Dorsolateral prefrontal cortex (tissue), 122 donors: ENCODE measurements at places on chromosomes 7 and 10. TPM values are rescaled to one million over a fixed set of nuclear protein-coding genes. Genes with fewer than 3 reads are reported as not detected.
A peak's percentile ranks its signal among the peaks of the same experiment; 100 is the strongest.

- DNase-seq = no peak
Measured at GRCh38 chr10:80737209-80737608, 199.5 kb downstream of the SH2D4B start.

GRCh38 chr10:113080061-113080924 lies 130.2 kb downstream of the TCF7L2 start:
- no peak for DNase-seq

Gene GALNT17
- total RNA-seq = 98.5 TPM

Gene USP6NL
- 12.1 TPM for total RNA-seq

DNA sequence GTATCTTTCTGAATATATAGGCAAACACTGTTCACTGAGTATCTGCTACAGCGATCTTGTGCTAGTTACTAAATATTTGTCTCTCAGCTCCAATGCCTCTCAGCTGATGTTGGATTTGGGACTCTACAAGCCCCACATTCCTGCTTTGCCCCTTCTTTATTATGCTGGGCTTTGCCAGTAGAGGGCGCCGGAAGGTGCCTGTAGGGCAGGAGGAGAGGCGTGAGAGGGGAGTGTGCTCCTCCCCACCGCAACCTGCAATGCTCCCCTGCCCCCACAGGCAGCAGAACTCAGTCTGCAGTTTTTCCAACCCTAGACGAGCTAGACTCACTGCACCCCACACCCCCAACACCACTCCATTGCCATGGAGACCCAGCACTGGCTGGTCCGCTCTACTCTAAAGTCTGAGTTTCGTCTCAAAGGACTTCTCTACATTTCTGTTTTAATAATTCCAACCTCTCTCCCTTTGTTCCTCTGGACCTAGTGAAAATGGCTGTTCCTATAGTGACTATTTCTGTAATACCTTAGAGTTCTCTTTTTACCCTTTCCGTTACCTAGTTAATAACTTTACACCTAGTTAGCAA lies 337.6 kb downstream of the CCSER2 start:
- no peak for DNase-seq

GRCh38 chr10:22435650-22436049 lies 90.4 kb downstream of the SPAG6 start:
- DNase-seq = no peak

Gene SLC29A4
- total RNA-seq = 31.9 TPM

DNA sequence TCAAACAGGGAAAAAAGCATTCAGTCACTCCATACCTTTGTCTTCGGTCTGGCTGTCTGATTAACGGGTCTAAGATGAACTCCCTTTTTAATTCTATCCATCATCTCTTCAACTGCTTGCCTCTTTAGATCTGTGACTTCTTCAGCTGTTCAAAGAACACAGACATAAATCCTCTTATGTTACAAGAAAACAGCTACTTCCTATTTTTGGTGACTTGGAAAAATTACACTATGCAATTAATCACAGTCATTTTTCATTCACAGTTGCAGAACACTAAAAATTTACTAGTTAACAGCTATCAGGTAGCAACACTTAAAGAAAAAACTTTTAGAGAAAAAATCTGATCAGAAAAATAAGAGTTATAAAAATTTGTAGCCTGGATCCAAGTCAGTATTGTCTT lies 66.0 kb downstream of the ENO4 start:
- no peak for DNase-seq

Gene RPA3
- total RNA-seq = 35.7 TPM

DNA sequence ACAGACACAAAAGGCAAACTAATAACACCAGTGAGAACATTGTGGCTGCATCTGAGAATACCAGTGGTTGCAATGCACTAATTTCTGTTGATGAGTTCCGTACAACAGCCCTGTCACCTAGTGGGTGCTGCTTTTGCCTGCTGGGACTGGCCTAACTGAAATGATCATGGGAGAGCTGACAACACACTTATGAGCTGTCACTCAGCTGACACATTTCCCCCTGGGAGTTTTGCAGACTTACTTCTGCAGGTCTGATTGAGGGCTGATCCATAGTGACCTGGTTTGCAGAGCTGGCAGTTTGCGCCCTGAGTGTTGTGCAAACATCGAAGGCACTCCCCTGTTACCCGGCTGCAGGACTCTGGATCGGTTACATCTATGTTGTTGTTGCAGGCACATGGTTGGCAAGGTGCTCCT lies 60.6 kb upstream of the LAMB1 start:
- no peak for DNase-seq

GRCh38 chr7:150481186-150481920 lies 30.9 kb downstream of the GIMAP8 start:
- DNase-seq = no peak

Gene MSRB2
- 27.4 TPM for total RNA-seq

Gene NRAP
- 0.13 TPM for total RNA-seq

Gene GCK
- total RNA-seq = 3.5 TPM

- DNase-seq = no peak
Measured at GRCh38 chr7:122544463-122544862, 154.5 kb downstream of the RNF133 start.

DNA sequence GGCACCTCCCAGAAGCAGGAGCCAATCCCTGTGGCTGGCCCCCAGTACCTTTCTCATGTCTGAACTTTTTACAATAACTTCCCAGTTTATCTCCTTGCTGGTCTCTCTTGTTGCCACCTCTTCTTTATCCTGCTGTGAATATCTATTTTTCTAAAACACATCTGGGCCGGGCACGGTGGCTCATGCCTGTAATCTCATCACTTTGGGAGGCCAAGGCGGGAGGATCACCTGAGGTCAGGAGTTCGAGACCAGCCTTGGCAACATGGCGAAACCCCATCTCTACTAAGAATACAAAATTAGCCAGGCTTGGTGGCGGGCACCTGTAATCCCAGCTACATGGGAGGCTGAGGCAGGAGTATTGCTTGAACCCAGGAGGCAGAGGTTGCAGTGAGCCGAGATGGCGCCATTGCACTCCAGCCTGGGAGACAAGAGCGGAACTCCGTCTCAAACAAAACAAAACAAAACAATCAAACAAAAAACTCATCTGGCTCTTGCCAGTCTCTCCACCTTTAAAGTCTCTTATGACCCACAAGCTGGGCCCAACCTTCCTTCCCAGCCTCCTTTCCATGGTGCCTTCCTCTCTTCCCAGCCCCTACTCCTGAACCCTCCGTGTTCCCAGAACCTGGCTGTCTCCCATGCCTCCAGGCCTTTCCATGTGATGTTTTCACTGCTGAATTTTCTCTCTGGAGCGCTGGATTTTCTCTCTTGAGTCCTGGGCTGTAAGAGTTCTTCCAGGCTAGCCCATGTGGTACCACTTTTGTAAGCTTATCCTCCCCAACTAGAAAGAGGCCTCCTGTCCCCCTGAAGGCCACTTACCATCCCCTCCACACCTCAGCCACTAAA lies 51.3 kb downstream of the HIP1 start:
- DNase-seq = no peak

DNA sequence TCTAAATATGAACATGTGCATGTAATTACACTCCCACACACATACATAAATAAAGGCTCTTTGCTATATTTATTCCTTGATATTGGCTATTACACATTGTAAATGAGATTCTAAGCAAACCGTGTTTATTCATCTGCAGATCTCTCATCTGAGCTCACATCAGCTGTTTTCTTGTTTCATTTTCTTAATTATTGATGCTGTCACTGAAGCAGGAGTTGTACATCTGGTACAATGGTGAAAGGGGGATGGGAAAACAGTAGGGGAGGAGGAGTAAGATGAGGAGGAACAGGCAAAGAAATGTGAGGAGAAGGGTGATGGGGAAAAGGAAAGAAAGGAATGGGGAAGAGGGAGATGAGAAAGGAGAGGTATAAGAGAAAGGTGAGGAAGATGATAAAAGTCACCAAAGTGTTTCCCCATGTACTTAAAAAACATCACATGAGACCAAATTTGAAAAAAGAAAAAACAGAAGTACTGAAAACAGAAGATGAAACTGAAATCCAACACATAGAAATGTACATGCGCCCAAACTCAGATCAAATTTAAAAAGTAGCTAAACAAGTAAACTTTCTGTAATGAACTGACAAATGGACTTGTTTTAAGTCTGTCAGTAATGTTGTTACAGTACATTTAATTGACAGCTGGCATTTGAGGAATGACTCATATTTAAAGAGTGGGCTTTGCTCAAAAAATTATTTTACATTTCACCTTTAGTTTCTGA lies 472.2 kb downstream of the ARL4A start:
- DNase-seq = no peak

GRCh38 chr7:139994356-139994755 lies 68.4 kb downstream of the PARP12 start:
- no peak for DNase-seq

DNA sequence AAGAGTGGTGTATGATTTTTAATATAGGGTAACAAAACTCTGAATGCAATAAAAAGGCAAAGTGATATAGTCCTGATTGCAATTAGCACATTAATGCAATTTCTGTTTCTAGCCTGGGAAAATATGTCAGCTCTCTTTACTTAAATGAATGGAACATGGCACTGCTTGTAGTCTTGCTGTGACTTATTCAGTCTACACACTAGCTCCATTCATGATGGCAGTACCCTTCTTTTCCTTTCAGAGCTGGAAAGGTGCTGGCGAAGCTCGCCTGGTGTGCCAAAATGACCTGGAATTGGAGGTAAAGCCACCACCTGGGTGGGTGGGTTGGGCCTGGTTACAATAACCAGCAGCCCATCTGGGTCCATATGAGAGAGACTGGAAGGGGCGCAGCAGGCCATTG lies 85.3 kb downstream of the ZNF365 start:
- no peak for DNase-seq

Gene PRPS1L1
- not detected for total RNA-seq

DNA sequence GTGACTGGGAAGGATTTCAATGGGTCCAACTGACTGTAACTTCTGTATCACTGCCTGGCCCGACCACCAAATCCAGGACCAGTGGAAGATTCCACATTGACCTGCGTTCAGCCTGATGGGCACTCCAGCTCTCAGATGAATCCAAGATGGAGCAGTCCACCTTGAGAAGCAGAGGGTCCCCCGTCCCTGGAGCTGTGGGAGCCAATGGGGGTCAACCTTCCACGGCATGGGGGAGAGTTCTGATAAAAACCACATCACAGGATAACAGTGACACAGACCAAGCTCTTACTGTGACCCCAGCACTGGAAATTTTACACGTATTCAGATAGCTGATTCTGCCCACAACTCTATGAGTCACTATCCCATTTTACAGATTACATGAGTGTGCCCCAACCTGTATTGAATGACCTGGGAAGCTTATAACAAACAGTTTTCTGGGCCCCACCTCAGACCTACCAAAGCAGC lies 11.2 kb downstream of the ZCCHC24 start:
- DNase-seq = peak; percentile 15

GRCh38 chr10:71984126-71984808 lies 20.1 kb downstream of the CHST3 start:
- DNase-seq = no peak

Gene HDAC9
- total RNA-seq = 51.8 TPM

DNA sequence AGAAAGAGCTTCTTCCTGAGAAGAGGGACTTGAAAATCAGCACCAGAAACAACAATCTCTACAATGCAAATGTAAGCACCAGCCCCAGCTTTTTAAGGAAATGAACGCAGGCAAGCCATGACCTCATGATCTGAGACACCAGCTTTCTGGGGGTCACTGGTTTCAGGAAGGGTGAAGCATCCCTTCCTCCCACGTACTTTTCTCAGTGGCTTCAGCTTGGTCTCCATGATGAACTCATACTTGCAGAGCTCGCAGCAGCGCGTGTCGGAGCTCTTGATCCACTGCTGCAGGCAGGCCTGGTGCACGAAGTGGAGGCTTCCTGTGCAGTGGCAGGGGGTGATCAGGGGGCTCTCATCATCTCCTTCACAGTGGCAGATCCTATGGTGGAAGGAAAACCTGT lies 87.0 kb downstream of the ALOX5 start:
- no peak for DNase-seq

Gene ZWINT
- 3.8 TPM for total RNA-seq

DNA sequence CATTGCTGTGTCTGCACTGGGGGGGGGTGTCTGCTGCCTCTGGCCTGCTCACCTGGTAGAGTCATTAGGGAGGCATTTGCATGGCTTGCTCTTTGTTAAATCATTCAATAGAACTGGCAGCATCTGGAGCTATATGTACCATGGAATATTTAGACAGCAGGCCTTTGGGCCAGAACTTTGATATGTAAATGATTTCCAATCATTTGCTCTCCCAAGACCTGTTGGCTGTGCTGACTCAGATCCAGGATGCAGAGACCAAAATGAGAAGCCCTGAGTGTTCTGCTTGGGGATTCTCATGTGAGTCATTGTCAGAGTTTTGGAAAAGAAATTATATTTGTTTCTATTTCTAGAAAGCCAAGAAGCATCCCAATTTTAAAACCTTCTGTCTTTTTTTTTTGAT lies 257.6 kb upstream of the IGFBP3 start:
- no peak for DNase-seq

Gene BCL7B
- total RNA-seq = 58.2 TPM

DNA sequence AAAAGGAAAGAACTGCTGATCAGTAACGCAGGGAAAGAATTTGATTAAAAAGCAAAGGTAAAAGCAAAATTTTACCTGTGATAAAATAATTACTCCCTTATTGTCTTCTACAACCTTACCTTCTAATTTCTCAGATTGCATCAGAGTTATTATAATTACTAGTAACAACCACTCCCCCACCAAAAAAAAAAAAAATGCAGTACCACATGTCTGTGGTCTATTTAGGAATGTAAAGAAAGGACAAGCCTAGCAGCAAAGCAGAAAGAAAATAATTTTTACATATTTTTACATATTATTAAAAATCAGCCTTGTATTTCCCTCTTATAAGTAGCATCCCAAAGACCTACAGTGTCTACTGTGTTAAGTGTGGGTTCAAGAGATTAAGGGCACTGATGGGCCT lies 430.4 kb downstream of the TFEC start:
- DNase-seq = no peak

- DNase-seq = peak; percentile 72
Measured at GRCh38 chr7:113086431-113086888, at the start of gene GPR85. TSS of gene GPR85 (minus strand) at chr7:113086827. CDS start at chr7:113084721, 2,106 bp downstream.

- DNase-seq = no peak
Measured at GRCh38 chr7:114540291-114540690, 125.7 kb downstream of the FOXP2 start.

- peak; percentile 26 for DNase-seq
Measured at GRCh38 chr10:42954766-42955492, 121.9 kb upstream of the RET start.

DNA sequence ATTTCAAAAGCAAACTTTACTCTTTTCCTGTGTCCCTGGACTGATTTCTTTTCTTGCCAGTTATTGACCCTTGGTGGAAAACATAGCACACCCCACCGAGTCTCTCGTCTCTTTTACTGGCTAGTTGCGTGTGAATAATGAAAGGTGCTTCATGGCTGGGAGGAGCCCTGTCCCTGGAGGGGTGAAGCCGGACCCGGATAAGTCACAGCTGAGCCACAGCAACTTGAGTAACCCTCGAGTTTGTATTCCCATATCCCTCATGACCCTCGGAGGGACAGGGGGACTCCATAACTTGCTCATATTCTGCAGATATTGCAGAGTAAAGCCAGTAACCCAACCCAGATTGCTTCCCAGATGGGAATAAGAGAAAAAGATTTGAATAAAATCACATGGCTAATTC lies 147.5 kb upstream of the FRMD4A start:
- DNase-seq = no peak

Gene UFSP1
- total RNA-seq = 3.3 TPM

Gene CAV2
- total RNA-seq = 16.2 TPM
